Cortex of kidney (tissue), 1 donor: ENCODE measurements at places on chromosomes 6 and 20.

- DNase-seq: no peak
Observed at GRCh38 chr6:77463861-77464494, 687 bp upstream of the HTR1B start.

DNA sequence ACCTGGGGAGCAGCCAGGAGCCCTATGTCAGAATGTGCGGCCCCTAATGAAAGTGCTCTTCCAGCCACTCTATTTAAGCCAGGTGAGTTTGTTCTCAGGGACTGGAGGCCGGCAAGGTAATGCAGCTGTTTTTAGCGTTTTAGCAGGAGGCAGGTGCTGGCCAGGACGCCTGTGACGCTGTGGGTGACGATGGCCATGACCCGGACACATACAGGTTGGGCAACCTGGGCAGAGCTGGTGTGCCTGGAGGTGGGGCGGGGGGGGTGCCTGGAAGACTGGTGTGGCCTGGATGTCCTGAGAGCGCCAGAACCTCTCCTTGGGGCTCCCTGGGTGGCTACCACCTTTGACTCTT lies 51.7 kb downstream of the RBM38 start:
- no peak for DNase-seq

DNA sequence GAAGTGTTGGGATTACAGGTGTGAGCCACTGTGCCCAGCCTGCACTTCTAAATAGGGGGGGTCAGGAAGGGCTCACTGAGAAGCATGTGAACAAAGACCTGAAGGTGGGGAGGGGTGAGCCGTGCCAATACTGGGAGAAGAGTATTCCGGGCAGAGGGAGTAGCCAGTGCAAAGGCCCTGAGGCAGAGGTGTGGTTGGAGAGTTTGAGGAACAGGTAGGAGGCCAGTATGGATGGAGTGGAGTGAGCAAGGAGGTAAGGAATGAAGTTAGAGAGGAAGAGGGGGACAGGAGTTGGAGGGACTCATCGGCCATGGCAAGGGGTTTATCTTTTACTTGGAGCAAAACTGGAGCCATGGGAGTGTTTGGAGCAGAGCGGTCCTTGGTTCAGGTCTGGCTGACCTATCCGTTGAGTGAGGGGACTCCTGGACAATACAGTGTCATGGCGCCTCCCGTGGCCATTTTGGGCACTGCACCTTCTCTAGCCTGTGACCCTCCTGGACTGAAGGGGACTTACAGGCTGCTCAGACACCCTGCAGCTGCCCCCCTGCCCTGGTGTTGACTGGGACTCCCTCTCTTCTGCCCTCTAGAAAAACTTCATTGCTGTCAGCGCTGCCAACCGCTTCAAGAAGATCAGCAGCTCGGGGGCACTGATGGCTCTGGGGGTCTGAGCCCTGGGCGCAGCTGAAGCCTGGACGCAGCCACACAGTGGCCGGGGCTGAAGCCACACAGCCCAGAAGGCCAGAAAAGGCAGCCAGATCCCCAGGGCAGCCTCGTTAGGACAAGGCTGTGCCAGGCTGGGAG lies 12.1 kb downstream of the FOXS1 start:
- no peak for DNase-seq

GRCh38 chr20:23371496-23371895 lies 9.5 kb downstream of the GZF1 start:
- DNase-seq: no peak

- DNase-seq: no peak
Observed at GRCh38 chr20:53826597-53827291, 233.1 kb upstream of the ZNF217 start.

DNA sequence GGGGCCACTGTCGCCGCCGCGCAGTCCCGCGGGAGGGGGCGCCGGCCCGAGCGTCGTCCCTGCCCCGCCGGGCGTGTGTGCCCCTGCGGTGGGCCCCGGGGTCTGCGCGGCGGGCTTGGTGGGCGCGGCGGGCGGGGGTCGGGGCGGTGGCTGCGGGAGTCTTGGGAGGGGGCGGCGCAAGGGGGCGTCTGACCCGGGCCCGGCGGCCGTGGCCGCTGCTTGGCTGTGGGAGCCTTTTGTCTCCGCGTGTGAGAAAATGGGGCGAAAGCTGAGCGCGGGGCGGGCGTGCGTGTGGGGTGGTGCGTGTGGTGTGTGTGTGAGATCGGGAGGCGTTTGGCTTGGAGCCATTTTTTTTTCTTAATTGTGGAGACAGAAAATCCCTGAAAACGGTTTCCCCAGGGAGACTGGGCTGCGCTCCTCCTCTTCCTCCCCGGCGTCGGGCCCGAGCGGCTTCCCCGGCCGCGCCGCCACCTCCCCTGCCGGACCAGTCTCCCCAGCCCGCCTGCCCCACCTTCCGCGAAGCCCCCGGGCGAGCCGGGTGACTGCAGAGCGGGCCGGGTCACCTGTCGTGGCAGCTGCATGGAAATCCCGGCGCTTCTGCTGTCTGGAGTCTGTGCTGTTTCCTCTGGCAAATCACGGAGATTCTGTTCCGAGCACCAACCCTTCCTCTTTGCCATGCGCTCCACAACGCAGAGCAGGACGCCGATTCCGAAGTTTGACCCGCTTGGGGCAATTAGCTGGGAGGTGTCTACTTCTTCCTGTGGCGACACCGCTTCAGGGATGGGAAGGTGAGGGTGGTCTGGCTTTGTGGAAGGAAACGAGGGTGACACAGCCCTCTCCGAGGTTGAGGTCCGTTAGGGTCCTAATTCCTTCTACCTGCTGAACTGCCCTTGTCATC lies 64.4 kb downstream of the GTF2H5 start:
- no peak for DNase-seq
